Stimulated activated CD8-positive, alpha-beta memory T cell treated with anti-CD3 and anti-CD28 coated beads, Interleukin-12 subunit alpha, Interleukin-12 subunit beta, amount 100 ng/mL, for 1 hour (primary cell): ENCODE measurements at places on chromosomes 5 and 9.

DNA sequence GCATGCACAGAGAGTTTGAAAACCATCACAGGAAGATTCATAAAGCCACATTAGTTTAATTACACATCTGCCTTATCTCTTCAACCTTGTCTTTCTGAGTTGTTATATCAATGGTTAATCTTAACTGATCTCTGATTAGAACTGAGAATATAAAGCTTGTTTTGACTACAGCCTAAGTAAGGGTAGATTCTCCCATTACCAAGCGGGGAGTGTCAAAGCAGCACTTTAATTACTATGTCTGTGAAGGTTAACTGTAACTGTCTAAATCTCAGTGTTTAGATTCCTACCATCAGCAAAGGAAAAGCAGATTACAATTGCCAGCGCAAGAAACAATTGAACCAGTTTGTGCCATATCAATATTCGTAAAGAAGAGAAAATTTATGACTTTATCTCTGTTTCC lies 348.7 kb downstream of the CDH12 start:
- no peak for DNase-seq

DNA sequence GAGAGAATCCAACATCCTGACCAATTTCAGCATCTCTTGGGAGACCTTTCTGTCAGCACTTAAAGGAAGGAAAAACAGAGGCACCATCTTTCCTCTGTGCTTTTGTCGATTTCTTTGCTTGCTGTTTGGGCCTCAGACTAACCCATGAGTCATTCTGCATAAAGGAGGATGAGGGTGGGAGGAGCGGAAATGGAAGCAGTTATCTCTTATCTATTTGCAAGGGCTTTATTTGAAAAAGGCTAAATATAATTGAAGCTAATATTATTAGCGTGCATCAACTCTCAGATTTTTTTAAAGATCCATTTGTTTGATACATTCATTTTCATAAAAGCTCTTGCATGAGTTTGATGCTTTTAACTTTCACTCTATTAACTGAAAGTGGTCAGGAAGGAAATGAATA lies 72.9 kb downstream of the ZNF622 start:
- DNase-seq = no peak

- no peak for DNase-seq
These were observed 504.8 kb downstream of the DIRAS2 start for GRCh38 chr9:90137801-90138200.

DNA sequence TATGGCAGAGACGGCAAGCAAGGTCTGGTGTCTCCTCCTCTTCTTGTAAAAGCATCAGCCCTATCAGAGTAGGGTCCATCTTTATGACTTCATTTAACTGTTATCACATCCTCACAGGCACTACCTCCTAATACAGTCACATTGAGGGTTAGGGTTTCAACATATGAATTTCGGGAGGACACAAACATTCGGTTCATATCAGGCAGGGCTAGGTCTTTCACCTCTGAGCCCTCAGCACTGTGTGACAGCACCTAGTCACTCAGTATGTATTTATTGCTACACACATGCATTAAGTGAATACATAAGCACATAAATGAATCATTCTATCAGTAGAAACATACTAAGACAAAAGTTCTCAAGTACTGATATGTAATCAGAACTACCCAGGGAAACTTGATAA lies 9.4 kb upstream of the BTF3 start:
- DNase-seq = no peak

DNA sequence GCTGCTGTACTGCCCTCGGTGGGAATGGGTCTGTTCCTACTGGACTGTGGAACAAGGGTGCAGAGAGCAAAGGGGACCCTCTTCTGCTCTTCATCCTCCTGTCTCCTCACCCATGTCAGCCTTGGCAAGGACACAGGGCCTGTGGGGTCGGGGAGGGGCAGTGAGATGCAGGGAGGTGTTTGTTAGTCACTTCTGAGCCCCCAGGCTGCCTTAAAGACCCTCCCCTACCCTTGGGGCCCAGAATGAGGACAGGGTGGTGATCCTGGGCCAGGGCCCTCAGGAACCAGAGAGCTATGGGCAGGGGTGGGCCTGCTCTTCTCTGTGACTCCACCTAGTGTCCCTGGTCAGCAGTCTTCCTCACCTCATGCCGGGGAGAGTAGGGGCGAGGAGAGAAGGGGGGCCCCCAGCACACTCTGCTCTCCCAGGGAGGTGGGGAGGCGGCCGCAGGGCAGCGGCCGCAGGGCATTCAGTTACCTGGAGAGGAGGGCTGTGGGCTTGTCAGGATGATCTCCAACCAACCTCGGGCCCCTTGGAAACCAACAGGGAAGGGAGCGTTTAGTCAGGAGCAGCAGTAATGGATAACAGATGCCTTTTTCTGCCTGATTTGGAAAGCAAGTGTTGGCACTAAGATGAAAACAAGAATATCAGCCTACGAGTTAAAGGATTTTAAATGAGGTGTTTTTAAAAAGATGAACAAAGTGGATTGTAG lies 62.0 kb upstream of the GARNL3 start:
- no peak for DNase-seq

- no peak for DNase-seq
These were observed 779 bp upstream of the CTNNA1 start for GRCh38 chr5:138752341-138752950.

- DNase-seq = no peak
These were observed 63.5 kb upstream of the CCL21 start for GRCh38 chr9:34773306-34773910.
